GM18507 (cell line): ENCODE measurements at places on chromosomes 7 and 10.

- DNase-seq: no peak
Measured at GRCh38 chr7:39921506-39922175, 28.4 kb upstream of the CDK13 start.

DNA sequence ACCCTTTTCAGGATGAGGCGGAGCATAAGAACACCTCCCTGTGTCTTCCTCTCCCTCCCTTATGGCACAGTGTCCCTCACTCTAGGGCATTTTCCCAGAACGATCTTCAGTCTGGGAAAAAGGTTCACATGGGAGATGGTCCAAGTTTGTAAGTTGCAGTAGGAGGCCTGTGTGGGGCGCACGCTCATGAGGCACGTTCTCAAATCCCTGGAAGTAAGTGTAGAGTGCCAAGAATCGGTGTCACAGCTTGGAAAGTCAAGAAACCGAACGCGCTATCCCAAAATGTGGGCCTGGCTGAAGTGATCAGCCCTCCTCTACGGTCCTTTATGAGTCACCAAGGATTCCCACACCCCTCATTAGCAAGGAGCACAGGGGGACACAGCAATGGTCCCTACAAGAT is 23.9 kb upstream of the SMARCD3 start:
- no peak for DNase-seq

DNA sequence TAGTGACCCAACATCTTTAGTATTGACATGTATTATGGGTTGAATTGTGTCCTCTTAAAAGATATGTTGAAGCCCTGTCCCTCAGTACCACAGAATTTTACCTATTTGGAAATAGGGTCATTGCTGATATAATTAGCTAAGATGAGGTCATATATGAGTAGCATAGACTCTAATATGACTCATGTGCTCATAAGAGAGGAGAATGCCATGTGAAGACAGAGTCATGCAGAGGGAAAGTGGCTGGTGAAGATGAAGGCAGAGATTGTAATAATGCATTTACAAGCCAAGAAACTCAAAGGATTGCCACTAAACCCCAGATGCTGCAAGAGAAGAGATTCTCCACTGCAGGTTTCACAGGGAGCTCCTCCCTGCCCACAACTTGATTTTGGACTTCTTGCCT is 496.4 kb downstream of the KIF20B start:
- no peak for DNase-seq

GRCh38 chr7:11239316-11239715 is 265.6 kb downstream of the PHF14 start:
- DNase-seq: no peak

DNA sequence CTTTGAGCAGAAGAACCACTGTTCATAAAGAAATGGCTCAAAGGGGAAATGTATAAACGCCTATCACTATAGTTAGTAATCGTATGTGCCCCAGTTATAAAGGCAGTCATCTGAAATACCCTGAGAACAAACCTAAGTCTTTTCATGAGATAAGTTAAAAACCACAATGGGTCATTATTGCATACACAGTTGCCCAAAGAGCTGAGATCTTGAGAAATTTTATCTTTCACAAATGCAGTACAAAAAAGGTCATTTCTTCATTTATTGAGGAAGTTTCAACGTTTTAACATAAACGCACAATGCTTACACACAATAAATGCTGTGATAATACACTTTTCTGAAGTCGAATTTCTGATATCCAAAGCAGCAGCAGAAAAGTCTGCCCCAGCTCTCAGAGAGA is 114.4 kb downstream of the MICU1 start:
- no peak for DNase-seq

GRCh38 chr7:125375942-125376341 is 446.3 kb upstream of the POT1 start:
- no peak for DNase-seq

DNA sequence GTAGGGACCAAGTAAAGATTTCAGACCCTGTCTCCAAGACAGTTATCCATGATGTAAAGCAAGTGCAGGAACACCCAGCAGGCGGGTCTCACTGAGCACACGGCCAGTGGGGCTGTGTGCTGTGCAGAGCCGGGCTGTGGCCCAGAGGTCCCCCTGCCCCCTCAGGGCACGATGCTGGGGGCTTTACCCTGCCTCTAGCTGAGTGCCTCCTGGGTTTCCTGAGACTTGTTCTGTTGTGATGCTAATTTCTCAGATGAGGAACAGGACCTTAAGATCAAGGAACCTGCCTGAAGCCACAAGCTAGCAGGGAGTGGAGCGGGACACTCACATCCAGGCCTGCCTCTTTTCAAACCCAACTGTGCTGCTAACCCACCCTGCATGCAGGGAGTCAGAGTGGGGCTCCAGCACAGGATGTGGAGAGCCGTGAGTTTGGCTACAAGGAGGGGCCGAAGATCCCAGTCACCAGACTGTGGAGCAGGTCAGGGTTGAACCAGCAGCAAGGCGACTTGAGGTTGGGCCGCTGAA is 76.1 kb upstream of the LYZL2 start:
- no peak for DNase-seq

DNA sequence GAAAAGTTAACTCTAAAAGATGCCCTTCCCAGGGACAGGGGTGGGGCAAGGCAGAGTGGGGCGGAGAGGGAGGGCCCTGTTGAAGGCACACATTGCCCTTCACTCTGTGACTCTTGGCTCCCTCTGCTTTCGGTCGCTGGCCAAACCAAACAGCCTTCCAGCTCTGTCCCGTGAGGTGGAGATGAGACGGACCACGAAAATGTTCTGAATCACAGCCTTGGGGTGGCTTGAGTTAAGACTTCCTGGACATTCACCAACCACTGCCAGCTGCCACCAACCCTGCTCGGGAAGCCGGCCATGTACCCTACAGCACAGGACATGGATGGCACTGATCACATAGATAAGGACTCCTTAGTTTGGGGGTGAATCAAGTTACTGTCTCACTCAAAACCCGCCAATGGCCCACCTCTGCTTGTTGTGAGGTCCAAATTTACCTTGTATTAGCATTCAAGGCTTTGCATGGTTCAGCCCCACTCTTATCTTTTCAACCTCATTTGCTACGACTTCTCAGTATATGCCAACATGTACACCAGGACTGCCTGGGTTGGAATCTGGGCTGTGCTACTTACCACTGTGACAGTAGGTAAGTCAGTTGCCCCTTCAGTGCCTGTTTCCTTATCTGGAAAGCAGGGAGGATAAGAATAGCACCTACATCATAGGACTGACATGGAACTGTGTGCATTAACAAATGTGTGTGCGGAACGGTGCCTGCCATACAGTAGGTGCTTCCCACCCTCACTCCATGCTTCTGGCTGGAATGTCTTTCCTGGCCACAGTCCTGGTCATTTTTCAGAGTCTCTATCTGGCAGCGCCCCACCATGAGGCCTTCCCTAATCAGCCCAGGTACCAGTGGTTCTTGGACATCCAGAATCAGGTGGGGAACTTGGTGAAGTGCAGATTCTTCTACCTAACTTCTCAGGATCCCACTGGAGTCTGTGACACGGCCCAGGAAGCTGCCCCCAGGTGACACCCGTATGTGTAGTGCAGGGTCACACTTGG is 28.0 kb downstream of the ITPRIP start:
- no peak for DNase-seq

- no peak for DNase-seq
Measured at GRCh38 chr10:49557681-49558080, 18.8 kb upstream of the ERCC6 start.

DNA sequence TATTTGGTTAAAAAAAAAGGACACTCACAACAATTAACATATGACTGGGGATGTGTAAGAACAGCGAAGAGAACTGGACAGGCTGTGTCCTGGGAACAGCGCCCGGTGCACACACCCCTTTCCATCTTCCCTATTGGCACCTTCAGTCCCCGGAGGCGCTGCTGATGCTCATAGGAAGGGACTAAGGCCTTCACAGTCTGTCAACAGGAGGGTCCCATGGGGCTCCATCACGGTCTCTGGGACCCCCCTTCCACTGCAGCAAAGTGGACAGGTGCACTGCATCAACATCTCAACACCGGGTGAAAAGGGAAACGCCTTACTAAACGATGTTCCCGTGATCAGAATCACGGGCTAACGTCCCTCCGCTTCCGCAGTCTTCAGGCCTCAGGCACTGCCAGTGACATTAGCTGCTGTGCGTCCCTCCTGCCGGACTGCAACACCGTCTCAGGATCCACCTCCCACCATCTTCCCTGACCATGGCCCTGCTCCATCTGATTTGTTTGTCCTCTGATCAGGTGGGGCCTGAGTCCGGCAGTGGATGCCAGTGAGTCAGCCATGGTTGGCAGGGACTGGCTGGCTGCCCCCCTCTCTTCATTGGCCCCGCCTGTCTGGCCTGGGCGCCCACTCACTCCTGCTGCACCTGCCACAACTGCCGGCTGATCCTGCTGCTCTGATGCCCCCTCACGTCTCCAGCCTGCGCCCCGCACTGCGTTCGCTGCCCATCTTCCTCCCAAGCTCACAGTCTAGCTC is 614.7 kb downstream of the DNAJB6 start:
- no peak for DNase-seq
